ENCODE measurements at places on chromosomes 16 and 17.

- peak; percentile 66 for DNase-seq
Measured at GRCh38 chr16:77584205-77584859, 138.0 kb upstream of the NUDT7 start.

GRCh38 chr16:73204359-73205152, 156.6 kb upstream of the ZFHX3 start:
- no peak for DNase-seq

- no peak for DNase-seq
Measured at GRCh38 chr16:85112364-85112763, at the start of gene CIBAR2. TSS of gene CIBAR2 (minus strand) at chr16:85112472. CDS start at chr16:85112352, 120 bp downstream.

DNA sequence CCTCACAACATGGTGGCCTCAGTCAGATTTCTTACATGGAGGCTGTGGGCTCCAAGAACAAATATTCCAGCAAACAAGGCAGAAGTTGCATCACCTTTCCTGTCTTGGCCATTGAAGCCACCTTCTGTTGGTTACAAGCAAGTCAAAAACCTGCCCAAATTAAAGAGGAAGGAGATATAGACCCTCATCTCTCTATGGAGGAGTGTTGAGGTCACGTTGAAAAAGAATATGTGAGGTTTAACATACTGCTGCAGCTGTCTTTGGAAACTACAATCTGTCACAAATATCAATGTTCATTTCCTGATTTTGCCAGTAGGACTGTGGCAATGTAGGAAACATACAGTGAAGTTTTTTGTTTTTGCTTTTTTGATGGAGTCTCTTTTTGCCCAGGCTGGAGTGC, 211.4 kb downstream of the COPRS start:
- DNase-seq, result no peak

- no peak for DNase-seq
Measured at GRCh38 chr16:15856901-15857698, at the start of gene MYH11. TSS of gene MYH11 (minus strand) at chr16:15857028. CDS start at chr16:15838252, 18,776 bp downstream.
